ENCODE measurements at places on chromosomes 16 and 17.

- DNase-seq = no peak
These were observed 108.6 kb downstream of the XYLT1 start for GRCh38 chr16:17362183-17362582.

GRCh38 chr17:55677446-55677845, 45.2 kb downstream of the TMEM100 start:
- no peak for DNase-seq

DNA sequence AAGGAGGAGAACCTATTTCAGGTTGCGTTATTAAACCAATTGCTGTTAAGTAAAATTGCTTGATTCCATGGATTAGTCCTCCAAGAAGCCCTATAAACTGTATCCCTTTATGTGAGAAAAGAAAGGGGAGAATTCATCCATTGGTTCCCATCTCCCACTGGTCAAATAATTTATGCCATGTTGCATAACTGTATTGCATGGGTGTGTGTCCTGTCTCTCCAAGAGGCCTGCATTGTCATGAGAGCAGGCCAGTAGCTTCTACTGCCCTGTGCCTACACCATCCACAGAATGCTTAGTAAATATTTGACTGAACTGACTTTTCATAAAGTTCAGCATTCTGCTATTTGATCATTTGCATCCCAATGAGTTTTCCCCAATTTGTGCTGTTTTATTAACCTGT, 11.7 kb upstream of the TOB1 start:
- DNase-seq = no peak

DNA sequence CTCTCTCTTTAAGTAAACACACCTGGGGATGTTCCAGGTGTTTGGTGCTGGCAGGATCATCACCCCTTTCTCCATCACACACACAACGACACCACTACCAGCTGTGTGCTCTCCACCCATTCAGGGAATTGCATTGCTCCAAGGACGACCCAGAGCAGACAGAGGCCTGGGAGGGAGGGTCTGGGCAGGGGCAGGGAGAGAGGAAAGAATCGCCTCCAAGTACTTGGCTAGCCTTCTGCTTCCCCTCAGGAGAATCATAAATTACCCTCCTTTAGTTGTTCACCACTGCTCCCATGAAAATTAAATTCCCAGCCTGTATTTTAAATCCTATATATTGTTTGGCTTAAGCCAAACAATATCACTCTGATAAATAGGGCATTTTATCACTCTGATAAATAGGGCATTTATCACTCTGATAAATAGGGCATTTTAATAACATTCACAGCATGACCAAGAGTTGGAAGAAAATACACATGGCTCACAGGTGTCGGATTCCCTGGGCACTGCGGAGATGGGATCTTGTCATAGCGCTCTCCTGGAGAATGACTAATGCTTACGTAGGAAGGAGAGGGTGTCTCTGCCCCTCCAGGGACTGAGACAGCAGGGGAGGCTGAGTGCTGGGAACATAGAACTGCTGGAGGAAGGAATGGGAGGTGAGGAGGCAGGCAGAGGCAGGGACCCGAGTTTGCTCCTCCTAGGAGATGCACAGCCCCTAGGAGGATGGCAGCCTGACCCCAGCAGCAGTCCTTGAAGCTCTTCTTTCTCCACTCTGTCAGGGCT, 673.6 kb downstream of the HS3ST4 start:
- DNase-seq = no peak

DNA sequence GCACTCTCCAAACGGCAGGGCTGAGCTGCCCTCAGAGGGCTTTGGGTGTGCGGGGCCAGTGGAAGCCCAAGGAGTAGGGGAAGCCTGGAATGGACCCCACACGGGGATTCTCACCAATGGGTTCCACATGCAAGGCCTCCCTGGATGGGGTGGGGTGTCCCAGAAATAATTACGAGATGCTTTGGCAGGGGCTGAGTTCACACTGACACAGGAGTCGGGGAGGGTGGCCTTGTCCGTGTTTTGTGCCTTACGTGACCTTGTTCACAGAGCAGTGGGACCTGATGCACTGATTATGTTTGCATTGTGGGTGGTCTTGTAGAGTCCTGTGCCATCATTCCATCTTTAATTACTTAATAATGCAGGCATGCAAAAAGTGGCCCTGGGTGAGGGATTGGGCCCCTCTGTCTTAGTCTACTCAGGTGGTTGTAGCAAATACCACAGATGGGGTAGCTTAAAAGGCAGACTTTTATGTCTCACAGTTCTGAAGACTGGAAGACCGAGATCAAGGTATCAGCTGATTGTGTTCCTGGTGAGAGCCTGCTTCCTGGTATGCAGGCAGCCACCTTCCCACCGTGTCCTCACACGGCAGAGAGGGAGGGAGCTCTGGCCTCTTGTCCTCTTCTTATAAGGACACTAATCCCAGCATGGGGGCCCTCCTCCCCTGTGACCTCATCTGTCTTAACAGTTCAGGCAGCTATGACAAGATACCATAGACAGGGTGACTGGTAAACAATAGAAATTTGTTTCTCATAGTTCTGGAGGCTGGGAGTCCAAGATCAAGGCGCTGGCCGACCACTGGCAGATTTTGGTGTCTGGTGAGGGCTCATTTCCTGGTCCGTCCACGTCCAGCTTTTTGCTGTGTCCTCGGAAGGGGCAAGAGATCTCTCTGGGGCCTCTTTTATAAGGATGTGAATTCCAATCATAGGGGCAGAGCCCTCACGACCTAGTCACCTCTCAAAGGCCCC, 239.4 kb downstream of the IRF8 start:
- DNase-seq = no peak

DNA sequence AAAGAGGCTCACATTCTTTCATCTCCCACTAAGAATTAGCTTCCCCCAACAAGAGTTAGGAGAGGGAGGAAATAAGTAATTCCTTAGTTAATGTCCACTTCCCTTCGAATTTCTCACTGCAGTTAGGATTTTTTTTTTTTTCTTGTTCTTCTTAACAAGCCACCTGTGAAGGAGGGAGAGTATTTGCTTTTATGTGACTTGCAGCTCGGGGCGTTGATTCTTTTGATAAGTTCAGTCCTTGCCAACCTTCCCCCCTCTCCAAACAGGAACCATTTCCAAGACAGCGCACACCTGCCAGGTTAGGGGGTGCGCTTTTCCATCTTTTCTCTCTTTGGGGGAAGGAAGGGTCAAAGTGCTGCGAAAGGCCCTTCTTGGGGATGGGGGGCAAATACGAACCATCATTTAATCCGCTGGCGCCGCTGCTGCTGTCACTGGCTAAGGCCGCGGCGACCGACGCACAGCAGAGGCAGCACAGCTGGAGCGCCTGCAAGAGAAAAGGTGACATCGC, 758 bp downstream of the ADAMTS18 start:
- no peak for DNase-seq

- peak; percentile 57 for DNase-seq
These were observed 57.3 kb upstream of the CCL1 start for GRCh38 chr17:34420254-34420766.

DNA sequence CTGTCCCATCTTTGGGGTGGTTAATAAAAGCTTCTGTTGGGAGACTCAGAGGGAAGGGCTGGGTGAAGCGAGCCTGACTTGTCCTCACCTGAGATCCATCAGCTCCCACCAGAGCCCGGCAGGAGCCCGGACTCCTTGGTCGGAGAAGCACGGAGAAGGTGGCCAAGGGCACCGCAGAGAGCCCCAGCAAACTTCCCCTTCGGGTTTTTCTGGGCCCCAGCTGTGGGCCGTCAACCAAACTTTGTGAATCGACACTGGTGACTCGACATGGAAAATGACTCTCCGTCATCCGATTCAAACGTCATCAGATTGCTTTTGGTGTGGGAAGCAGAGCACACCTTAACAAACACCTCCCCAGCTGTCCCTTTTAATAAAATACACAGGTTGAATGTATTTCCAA, 21.4 kb downstream of the ENPP7 start:
- peak; percentile 28 for DNase-seq

- DNase-seq = no peak
These were observed 31.4 kb upstream of the CNEP1R1 start for GRCh38 chr16:49993579-49993978.

DNA sequence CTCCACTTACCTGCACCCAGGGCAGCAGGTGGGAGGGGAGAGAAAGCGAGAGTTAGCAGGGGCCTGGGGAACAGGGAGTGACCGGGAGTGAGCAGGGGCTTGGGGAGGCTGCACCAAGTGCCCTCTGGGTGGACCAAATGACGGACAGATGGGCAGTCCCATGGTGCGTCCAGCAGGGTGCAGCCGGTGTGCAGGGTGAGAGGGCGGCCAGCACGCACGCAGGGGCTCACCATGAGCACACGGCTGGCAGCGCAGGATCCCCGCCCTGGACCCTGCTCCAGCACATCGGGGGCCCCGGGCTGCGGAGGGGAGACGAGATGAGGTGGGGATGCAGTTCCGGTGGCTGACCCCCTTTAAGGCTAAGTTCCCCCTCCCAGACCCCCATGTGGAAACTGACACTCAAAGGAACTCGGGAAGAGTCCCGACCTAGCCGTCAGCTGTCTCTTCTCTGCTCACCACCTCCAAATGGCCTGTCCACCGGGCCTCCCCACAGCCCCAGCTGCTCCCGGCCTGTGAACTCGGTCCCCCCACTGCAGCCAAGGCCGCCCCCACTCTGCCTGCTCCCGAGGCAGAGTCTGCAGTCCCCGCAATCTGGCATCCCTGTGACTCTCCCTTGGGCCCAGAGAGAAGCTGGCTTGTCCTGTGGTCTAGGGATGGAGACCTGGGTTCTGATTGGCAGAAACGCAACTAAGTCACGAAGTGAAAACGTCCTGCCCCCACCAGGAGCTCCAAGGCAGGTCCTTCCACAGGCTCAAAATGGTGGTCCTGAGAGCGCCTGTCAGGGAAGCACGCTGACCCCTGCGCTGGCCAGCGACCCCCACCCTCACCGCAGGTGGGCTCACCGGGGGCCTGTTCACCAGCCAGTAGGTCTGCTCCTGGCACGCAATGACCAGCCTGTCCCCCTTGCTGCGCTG, 2.9 kb downstream of the RGS11 start:
- no peak for DNase-seq

- peak; percentile 82 for DNase-seq
These were observed 20.1 kb downstream of the CD7 start for GRCh38 chr17:82297280-82297713.

- DNase-seq = no peak
These were observed 281.4 kb downstream of the BCAS3 start for GRCh38 chr17:60959011-60959410.

DNA sequence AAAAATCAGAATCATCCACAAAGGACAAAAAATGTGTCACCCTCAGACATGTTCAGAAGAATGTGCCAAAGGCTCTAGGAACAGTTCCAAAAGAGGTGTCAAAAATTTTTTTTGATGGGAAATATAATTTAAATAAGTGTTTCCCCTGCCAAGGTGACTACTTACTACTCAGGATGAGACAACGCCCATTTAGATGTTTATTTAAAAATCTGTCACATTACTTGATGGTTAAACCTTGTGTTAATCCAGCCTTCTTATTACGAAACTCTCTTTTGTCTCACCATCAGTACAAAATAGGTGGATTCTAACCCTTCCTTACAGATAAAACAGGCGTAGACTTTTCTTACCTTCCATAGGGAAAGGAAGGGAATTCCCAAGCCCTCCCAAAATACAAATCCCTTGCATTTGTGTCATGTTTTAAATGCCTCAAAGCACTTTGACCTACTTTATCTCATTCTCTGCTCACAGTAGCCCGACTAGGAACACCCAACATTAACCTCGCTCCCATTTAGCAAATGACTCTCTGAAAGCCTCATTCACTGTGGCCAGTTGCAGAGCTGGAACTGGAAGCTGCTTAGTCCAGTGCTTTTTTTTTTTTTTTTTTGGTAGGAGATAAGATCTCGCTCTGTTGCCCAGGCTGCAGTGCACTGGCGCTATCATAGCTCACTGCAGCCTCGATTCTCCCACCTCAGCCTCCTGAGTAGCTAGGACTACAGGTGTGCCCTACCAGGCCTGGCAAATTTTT, 5.8 kb upstream of the GNA13 start:
- no peak for DNase-seq

DNA sequence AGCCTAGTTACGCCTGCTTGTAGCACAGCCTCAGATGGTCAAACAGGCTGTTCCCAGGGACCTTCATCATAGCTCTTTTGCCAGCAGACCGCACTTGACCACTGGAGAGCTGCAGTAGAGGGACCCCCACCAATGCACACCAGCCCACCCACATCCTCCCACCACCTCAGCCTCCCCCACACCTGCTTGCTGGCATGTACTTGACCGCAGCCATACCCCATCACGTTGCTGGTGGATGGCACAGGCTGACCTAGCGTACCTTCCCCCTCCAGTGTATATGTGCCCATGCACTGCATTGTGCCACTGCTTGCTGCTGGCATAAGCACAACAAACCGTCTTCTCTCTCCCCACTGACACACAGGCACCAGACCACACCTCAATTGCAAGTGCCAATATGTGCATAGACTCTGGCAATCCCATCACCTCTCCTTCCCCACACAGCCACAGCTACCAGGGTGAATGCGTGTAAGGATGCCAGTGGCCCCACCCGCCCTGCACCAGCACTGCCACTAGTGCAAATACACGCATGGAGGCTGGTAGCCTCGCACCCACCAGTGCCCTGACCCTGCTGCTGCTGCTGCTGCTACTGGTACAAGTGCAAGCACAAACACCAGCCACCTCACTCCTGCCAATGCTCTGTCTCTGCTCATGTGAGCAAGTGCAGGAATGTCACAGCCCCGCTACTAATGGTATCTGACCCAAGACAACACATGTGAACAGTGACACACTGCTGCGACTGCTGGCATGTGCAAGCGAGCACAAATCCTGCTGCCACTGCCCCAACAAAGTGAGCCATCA, 1377.6 kb downstream of the CDH11 start:
- no peak for DNase-seq

DNA sequence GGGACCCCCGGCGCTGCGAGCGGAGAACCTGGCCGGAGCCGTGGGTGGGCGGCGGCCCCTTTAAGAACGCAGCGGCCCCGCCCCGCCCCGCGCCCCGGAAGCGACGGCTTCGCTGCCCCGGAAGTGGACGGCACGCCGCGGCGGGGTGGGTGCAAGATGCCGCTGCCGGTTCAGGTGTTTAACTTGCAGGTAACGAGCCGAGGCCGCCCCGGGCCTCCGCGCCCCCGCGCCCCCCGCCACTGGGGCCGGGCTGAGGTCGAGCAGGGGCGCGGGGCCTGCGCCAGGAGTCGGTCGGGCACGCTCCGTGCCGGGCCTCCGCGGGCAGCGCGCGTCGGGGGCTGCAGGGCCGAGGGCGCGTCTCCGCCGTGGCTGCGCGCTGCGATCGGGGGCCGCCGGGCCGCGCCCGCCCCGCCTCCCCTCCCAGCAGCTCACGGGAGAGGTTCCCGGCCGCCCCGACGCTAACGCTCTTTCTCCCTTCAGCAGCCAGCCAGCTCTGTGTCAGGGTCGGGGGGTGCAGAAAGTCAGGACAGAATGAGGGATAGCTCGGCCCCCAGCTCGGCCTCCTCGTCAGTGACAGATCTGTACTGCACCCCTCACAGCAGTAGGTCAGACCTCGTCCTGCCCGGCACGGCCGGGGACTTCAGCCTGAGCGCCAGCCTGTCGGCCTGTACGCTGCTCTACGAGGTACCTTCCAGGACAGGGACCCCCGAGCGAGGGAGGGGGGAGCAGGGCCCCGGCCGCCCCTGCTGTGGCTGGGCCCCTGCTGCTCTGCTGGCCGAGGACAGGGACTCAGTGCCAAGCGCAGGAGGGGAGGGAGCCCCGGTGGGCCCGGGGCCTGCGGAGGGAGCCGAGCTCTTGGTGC, at the start of the genes GPS1 and RFNG:
TSS of gene GPS1 (plus strand) at position 123 of the 862 bp plus-strand sequence. CDS start at position 157, 34 bp downstream.
TSS of gene RFNG (minus strand) at position 36 of the 862 bp plus-strand sequence. CDS start 45 bp downstream, outside the sequence.
- DNase-seq = peak; percentile 83

- DNase-seq = no peak
These were observed 31.5 kb downstream of the USP43 start for GRCh38 chr17:9676820-9677310.
